ENCODE measurements at places on chromosomes 5 and 9.

DNA sequence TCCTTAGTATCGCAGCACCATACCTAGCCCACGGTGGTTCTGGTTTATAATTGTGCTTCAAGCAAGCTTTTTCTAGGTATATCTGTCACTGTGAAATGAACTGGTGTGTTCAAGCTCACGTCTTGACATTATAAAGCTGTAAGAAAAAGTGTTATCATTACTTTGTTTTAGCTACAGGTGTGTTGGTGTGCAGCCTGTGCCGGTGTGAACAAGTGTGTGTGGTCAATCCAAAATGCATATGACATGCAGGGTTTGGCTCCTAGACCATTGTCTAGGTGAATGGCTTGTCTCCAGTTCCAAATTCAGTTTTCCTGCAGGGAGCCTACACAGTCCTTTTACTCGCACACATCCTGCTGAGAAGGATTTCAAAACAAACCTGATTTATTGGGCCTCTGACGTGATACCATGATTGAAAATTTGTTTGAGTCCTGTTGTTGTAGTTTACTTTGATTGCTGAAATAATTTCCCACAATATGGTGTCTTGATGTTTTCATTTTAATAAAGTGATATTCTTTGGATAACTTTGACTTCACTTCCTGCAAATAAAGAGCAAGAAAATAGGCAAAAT, 3.7 kb downstream of the LSM11 start:
- DNase-seq: no peak

DNA sequence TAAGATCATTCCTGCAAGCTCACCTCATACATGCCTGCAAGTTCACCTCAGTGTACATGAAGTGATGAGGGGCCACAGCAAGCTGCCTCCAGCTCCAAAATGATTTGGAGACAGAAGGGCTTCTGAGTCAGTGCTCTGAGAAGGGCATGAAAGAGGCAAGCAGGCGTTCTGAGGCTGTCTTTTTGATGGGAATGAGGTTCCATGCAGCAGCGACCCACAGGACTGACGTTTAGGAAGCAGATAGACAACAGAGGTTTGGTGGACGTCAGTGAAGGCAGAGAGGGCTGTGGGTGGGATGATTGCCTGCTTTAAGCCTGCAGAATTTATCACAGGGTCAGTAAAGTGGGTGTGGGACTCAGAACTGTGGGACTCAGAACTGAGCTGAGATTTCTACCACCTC, 8.9 kb upstream of the SMIM32 start:
- no peak for DNase-seq

DNA sequence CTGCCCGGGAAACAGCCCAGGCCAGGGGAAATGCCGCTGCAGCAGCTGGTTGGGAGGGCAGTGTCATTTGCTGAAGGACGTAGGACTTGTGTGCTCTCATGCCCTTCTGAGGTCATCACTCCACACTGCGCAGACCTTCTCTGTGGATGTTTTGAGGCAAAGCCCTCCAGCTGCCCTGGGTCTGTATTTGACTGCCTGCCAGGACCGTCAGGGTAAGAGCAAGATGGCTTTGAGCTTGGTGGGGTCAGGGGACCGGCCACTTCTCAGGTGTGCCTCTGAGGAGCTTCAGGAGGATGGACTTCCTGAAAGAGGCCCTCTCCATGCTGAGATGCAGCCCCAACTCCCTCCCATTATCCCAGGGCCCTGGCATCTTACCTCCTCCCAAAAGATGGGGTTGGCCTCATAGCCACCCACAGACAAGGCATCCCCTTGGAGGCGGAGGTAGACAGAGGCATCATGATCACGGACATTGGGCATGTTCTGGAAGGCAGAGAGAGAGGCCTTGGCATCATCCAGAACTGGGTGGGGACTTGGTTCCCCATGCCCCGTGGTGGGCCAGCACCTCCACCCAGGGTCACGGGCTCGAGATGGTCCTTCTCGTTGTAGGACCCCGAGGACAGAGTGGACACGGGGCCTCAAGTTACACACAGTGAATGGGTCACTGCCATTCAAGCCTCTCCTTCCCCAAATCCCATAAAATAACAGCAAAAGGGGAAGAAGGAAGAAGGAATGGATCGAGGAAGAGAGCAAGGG, 19.4 kb downstream of the SARDH start:
- DNase-seq: no peak

GRCh38 chr5:73892806-73893205, 266.8 kb downstream of the ARHGEF28 start:
- no peak for DNase-seq

GRCh38 chr5:3251784-3252183, 343.8 kb upstream of the IRX1 start:
- DNase-seq: no peak

DNA sequence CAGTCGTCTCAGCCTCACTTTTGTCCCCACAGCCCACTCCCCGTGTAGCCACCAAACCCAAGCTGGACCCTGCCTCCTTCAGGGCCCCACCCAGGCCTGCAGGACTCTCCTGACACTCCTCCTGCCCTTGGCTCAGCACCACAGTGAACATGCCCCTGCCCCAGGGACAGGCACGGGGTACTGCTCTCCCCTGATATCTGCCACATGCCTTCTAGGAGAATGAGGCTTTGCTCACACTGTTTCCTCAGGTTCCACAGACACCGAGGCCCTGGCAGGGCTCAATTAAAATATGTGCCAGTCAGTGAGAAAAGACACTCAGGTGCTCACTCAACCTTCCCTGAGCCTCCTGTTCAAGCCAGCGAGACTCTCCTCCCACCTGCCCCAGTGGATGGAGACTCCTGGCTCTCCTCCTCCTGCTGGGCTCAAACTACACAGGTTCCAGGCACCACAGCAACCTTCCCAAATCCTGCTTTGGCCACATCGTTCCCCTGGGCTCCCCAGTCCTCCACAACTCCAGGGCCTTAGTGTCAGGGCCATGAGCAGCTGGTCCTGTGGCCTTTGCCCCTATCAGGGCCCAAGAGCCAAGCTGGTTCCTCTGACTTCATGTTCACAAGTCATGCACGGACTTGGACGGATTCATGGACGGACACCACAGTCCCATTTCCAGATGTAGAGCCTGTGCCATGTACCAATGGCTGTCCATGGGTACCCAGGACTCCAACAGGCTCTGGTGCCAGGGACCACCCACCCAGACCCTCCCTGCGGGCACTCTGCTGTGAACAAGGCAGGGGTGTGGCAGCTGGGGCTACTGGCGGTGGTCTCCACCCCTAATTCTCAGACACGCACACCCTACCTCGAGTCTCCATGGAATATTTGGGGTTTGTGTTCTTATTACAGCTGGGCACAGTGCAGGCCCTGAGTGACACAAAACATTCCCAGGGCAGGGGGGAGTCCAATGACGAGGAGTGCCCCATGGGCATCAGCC, 36.6 kb downstream of the BICD2 start:
- no peak for DNase-seq

DNA sequence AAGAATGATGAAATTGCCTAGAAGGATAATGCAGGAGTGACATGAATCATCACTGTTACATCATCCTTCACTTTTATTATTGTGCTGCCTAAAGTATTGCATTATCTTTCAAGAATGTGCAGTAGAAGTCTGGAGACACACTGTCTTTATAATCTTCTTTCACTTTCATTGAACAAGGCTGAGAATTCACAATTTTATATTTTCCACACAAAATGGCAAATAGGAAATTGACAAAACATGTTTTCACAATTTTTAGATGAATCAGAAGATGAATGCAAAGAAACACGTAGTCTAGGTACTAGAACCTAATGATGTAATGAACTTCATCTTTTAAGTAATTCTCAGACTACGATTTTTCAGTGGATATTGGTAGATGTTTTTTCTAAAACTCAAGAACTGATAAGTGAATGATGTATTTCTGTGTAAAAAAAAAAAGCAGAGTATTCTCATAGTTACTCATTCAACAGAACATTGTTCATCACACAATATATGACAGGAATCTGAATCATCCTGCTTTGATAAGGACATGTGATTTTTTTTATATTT, 131.5 kb upstream of the GRHPR start:
- no peak for DNase-seq

DNA sequence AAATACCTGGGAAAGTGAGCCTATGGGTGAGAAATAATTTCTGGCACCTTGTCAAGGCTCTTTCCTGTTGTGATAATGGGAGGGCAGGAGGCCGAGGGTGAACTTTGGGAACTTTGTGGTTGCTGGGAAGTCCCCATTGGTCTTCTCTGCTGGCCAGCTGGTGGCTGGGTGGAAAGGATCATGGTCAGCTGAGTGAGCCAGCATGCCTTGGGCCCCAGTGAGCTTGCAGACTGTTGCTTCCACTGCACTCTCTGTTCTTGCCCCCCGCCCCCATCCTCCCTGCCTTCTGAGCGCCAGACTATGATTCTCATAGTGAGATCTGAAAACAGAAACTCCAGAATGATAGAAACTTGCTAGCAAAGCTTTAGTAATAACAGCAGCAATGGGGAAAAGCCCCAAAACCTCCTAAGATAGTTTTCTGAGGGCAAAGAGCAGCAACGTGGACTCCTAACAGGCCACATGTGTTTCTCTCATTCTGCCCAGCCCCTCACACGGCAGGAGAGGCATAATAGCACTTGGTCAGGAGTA, 139.2 kb upstream of the SMARCA2 start:
- no peak for DNase-seq

GRCh38 chr5:179912386-179912785, 4.7 kb upstream of the TBC1D9B start:
- no peak for DNase-seq

GRCh38 chr5:132491368-132492364, 1.1 kb upstream of the IRF1 start:
- DNase-seq: no peak

GRCh38 chr5:104628911-104629310, 1066.3 kb upstream of the NUDT12 start:
- DNase-seq: no peak

DNA sequence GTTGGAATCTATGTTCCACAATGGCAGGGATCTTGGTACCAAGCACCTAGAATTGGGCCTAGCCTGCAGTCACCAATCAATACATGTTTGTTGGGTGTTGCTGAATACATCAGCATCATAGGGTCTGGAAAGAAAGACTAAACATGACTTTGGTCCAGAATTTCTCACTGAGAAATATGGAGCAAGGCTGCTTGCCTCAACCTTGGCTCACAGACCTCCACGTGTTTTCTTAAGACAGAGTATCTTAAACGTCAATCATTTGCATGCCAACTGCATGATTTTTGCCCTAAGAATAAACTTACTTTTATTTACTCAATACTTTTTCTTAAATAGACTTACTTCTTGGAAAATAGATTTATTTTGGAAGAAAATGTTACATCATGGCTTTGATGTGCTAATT, 22.7 kb upstream of the TRAF1 start:
- no peak for DNase-seq

DNA sequence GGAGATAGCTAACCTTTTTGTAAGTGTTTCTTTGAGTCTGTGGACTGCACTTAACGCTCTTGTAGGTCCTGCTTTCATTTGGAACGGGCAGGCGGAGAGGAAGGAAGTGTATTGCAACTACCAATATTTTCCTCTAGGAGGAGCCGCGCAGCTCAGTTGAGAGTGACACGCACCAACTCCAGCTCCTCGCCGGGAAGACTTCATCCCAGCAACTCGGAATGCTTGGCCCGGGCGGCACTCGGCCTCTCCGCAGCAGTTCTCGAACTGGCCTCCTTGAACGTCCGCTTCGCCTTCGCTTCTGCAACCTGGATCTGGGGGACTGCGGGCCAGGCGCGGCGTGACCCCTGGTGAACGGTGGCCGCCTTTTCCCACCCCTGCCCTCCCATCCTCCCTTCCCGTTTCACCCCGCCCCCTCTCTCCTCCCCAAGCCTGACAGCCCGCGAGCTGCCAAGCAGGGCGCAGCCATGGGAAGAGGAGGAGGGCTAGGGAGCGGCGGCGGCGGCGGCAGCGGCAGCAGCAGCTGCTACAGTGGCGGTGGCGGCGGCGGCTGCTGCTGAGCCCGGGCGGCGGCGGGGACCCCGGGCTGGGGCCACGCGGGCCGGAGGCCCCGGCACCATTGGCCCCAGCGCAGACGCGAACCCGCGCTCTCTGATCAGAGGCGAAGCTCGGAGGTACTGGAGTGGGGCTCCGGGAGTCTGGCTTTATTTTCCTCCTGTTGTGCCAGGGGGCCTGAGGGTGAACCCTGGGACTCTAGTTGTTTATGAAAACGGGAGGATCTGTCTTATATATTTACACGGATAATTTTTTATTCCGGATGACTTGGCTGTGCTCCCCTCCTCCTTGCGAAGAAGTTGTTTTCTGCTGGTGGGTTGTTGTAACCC, at the start of gene GHR:
TSS of gene GHR (plus strand) at position 155 of the 881 bp plus-strand sequence. CDS start 142,436 bp downstream, outside the sequence.
- DNase-seq: no peak

DNA sequence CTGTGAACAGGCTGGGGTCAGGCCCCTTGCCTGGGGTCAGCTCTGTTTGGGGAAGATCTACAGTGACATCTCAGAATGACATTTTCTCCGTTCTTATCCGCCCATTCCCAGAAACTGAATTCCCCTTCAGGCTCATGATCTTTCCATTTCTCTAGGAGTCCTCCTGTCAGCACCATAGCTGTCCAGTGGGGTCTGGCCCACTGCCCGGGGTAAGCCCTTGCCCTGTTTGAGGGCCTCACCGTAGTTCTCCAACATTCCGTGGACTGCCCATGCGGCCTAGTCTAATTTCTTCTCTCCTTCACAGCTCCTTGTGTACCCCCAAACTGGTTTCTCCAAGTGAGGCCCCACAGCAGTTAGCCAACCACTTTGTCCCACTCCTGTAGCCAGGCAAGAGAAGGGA, 68.4 kb downstream of the ENTREP1 start:
- DNase-seq: no peak

- no peak for DNase-seq
Observed at GRCh38 chr9:86639899-86640379, 285.7 kb upstream of the TUT7 start.

DNA sequence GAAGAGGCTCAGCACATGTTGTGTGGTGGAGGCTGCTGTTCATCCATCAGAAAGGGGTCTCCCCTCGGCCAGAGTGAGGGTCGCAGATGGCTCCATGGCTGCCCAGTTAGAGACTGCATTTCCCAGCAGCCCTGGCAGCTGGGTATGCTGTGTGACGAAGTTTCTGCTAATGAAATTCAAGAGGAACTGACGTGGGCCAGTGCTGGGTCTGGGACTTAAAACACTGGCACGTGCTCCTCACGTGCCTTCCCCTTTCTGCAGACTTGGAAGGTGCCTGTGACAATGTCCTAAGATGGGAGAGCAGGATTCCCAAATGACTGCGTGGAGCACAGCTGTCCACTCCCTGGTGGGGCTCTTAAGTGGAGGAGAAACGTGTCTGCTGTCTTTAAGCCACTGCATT, 114.5 kb upstream of the RAPGEF1 start:
- DNase-seq: no peak

DNA sequence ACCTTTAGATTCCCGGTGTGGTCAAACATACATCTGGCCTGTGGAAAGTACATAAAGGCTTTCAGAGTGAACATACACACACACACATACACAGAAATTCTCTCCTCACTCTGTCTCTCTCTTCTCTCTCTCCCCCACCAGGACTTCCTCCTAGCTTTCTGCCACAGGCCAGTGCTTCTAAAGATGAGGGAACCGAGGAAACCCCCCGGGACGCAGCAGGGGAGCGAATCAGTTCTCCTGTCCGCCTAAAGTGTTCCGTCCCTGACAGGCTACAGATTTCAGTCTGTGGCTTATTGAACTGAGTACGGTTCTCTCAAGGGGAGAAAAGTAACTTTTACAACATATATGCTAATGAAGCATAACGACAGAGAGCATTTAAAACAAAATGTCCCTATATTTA, 75.8 kb downstream of the MED27 start:
- DNase-seq: no peak

Data from cortex of kidney (tissue), 1 donor.